ENCODE measurements at places on chromosomes 1 and 21.

- peaks cover 11% of the 10 kb centered on the region for H3K4me1 ChIP-seq
- no peaks in the 10 kb centered on the region for H3K27me3 ChIP-seq
- H3K27ac ChIP-seq, result peak overlapping the region; percentile 75
- no peaks in the 10 kb centered on the region for H3K36me3 ChIP-seq
- peak overlapping the region; percentile 91 for H3K4me3 ChIP-seq
- peak; percentile 80 for DNase-seq
Observed at GRCh38 chr1:84077476-84078107, 66.5 kb upstream of the PRKACB start.

- DNase-seq, result no peak
- no peak overlapping the region for H3K27ac ChIP-seq
- H3K4me3 ChIP-seq, result no peak overlapping the region
- peaks cover 8% of the 10 kb centered on the region for H3K27me3 ChIP-seq
- H3K36me3 ChIP-seq, result no peaks in the 10 kb centered on the region
Observed at GRCh38 chr1:180928331-180929230, 15.9 kb downstream of the KIAA1614 start.

GRCh38 chr1:204442376-204443259, 31.0 kb upstream of the PPP1R15B start:
- no peak overlapping the region for H3K4me3 ChIP-seq
- no peak overlapping the region for H3K27ac ChIP-seq
- no peak for DNase-seq
- no peaks in the 10 kb centered on the region for H3K27me3 ChIP-seq

DNA sequence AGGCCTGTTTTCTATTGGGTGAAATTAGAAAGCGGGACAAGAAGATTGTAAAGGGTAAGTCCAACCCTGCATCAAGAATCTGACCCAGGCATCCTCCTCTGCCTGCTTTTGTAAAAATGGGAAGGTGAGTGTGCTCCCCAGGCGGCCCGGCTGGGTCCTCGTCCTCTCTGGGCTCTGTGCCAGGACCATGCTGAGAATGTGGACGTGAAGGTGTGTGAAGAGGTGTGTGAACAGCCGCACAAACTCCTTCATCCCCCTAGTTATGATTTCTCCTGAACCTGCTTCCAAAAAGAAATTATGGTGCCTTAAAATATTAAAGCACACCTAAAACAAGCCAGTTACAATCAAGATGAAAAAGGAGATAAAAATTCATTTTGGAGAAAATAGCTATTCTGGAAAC, 185.7 kb downstream of the IGSF21 start:
- no peak overlapping the region for H3K27ac ChIP-seq
- no peak overlapping the region for H3K4me3 ChIP-seq
- H3K4me1 ChIP-seq, result no peaks in the 10 kb centered on the region
- no peak for DNase-seq

DNA sequence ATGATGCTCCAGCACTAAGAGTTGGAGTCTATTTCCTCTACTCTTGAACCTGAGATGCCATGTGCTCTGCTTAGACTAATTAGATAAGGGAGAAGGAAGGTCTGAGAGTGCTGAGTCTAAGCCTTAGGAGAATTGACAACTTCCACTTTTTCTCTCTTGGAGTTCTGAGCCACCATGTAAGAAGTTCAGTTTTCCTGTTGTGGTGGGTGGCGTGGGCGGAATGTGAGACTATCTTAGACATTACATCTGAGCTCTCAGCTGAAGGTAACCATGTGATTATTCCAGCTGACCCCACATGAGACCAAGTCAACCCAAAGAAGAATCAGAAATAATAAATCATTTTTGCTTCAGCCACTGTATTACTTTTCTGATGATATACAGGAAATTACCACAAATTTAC, 404.5 kb upstream of the LRRC7 start:
- H3K36me3 ChIP-seq, result no peaks in the 10 kb centered on the region
- H3K27me3 ChIP-seq, result no peaks in the 10 kb centered on the region
- H3K4me3 ChIP-seq, result no peak overlapping the region
- H3K27ac ChIP-seq, result no peak overlapping the region

DNA sequence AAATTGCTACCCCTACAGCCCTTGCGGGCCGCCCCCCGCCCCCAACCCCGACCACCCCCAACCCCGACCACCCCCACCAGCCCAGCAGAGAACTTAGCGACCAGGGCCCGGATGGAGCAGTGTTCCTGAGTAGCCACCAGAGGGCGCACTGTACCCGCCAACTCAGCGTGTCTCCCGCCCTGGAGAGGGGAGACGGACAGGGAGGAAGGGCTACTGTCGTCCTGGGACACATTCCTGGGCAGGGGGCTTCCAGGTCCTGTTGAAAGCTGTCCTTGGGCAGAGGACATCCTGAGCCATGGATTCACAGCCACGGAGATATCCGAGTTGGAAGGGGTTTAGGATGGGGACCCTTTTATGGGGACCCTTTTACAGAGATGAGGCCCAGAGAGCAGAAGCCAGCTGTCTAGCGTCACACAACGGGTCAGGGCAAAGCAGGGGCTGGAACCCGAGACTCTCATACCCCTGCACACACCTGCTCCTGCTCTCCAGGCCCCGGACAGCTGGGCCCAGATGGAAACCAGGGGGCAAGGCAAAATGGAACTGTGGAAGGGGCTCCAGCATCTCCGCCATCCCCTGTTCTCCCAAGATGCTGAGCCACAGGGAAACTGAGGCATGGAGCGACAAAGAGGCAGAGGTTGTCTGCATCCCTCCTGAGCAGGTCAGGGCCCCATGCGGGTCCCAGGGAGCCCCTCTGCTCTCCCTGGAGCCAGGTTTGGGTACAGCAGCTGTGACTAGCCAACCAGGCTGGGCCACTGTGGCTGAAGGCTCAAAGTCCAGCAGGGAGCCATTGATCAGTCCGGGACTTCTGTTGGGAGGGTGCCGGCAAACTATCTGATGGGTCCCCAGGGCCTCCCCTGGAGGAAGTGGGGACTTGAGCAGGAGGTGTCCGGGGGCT, 25.0 kb upstream of the LAPTM5 start:
- peaks cover 45% of the 10 kb centered on the region for H3K4me1 ChIP-seq
- no peak overlapping the region for H3K27ac ChIP-seq
- no peaks in the 10 kb centered on the region for H3K36me3 ChIP-seq
- no peak overlapping the region for H3K4me3 ChIP-seq
- no peaks in the 10 kb centered on the region for H3K27me3 ChIP-seq

DNA sequence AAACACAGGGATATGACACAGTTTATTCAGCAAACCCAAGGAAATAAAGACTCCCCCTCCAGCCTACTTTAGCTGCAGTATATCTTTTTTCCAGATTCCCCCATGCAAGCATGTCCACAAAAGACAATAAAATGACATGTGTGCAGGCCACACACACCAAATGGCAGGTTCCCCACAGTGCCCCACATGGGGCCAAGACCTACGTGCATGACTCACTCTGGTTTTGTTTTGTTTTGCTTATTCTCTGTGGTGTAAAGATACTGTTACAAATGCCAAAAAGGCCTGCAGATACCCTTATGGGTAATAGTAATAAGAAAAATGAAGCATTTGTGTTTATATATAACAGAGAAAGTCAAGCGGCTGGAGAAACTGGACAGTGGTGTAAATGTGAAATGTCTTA, 71.6 kb downstream of the RD3 start:
- H3K27me3 ChIP-seq, result no peaks in the 10 kb centered on the region
- no peak for DNase-seq
- no peak overlapping the region for H3K4me3 ChIP-seq
- H3K36me3 ChIP-seq, result no peaks in the 10 kb centered on the region
- H3K27ac ChIP-seq, result no peak overlapping the region

GRCh38 chr21:42362700-42363099, 3.6 kb downstream of the TFF1 start:
- H3K27ac ChIP-seq, result no peak overlapping the region
- no peak overlapping the region for H3K4me3 ChIP-seq
- H3K27me3 ChIP-seq, result peaks cover 32% of the 10 kb centered on the region
- DNase-seq, result no peak
- H3K36me3 ChIP-seq, result no peaks in the 10 kb centered on the region
- H3K4me1 ChIP-seq, result peaks cover 2% of the 10 kb centered on the region

DNA sequence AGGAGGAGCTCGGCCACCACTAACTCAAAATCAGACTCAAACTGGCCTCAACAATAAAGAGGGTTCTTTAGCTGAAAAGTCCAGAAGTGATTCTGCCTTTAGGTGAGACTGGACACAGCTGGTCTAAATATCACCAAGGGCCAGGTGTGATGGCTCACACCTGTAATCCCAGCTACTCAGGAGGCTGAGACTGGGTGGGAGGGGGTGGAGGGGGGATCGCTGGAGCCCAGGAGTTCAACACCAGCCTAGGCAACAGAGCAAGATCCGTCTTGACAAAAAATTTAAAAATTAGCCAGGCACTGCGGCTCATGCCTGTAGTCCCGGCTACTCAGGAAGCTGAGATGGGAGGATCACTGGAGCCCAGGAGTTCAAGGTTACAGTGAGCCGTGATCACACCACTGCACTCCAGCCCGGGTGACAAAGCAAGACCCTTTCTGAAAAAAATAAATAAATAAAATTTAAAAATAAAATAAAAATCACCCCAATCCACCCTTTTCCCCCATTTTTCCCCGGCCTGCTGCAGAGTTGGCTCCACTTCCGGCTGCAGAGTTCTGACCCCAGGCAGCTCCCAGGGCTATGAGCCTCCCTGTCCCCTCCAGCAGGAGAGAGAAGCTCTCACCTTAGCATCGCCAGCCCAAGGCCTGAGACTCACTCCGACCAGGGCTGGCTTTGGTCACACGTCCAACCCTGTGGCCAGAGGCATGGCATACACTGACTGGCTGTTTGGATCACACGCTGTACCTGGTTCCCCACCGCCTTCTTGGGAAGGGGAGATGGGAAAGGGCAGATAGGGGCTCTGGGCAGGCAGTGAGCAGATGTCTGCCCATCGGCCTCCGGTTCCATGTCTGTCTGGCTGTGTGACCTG, 87.3 kb upstream of the IFFO2 start:
- no peak overlapping the region for H3K27ac ChIP-seq
- DNase-seq, result no peak
- no peaks in the 10 kb centered on the region for H3K36me3 ChIP-seq
- no peaks in the 10 kb centered on the region for H3K4me1 ChIP-seq

GRCh38 chr1:114159941-114160340, 6.3 kb upstream of the SYT6 start:
- no peaks in the 10 kb centered on the region for H3K36me3 ChIP-seq
- no peak overlapping the region for H3K4me3 ChIP-seq
- peaks cover 45% of the 10 kb centered on the region for H3K27me3 ChIP-seq
- no peaks in the 10 kb centered on the region for H3K4me1 ChIP-seq

DNA sequence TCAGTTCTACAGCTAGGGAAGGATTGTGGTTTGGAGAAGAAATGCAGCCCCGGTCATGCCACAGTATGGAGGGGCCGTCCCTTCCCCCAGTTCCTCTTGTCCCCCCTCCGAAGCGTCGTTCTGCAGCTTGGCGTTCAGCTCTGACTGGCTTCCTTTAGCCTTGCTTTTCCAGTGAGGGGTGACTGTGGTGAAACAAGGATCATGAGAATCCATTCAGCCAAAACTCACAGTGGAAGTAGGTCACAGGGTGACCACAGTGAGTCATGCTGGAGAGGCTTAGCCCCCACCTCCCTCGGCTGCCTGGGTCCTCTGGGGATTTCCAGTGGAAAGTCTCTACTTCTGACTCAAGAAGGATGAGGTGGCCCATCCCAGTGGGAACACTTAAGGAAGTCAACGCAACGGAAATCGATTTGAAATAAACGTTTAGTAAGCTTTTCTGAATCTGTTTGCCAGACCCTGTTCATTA, 37.3 kb upstream of the COL6A2 start:
- H3K27me3 ChIP-seq, result peaks cover 47% of the 10 kb centered on the region
- no peak overlapping the region for H3K27ac ChIP-seq
- no peaks in the 10 kb centered on the region for H3K36me3 ChIP-seq
- DNase-seq, result no peak
- H3K4me3 ChIP-seq, result no peak overlapping the region
- H3K4me1 ChIP-seq, result peaks cover 5% of the 10 kb centered on the region

- no peak overlapping the region for H3K27ac ChIP-seq
- H3K27me3 ChIP-seq, result no peaks in the 10 kb centered on the region
- no peaks in the 10 kb centered on the region for H3K4me1 ChIP-seq
- no peak overlapping the region for H3K4me3 ChIP-seq
- peaks cover 3% of the 10 kb centered on the region for H3K36me3 ChIP-seq
Observed at GRCh38 chr1:48442864-48443619, 29.0 kb downstream of the SPATA6 start.

GRCh38 chr1:171911506-171911905, 70.2 kb downstream of the DNM3 start:
- H3K4me1 ChIP-seq, result no peaks in the 10 kb centered on the region
- no peak overlapping the region for H3K4me3 ChIP-seq
- H3K27me3 ChIP-seq, result no peaks in the 10 kb centered on the region
- no peaks in the 10 kb centered on the region for H3K36me3 ChIP-seq

DNA sequence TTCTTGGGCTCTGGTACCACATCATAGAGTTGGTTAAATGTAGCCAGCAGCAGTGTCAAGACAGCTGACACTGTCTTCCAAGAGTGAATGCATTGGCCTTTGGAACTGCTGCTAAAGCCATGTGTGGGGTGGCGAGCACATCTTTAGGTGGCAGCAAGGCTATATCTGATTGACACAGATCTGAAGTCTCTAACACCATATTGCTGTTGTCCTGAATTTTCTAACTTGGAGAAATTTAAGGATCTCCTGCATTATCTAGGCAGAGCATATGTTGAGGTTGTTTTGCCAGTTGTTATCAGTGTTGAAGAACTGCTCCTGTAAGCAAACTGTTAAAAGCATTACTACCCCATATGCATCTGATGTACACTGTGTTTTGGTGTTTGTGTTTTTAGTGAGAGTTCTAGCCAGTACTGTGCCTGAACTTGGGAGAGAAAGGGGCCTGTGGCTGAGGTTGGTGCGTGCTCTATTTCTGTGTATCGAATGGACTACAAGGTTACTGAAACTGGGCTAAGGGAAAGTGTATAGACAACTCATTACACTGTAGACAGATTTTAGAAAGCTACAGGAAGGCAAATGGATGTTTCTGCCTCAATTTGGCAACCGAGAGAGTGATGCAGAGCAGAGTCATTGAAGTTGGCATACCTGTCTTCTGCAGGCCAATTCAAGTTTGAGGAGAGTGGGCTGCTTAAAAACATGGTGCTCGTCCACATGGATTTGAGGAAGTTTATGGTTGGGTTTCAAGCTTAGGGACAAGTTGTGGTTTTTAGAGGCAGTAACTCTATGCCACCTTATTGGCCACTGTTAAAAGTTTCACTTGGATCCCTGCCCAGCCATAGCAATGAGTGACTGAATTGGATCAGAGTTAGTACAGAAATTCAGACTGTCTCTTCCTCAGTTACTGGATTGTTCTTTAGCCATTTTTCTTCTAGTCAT, 16.9 kb downstream of the DYRK3 start:
- H3K27ac ChIP-seq, result no peak overlapping the region
- no peaks in the 10 kb centered on the region for H3K27me3 ChIP-seq
- no peak overlapping the region for H3K4me3 ChIP-seq
- no peak for DNase-seq
- no peaks in the 10 kb centered on the region for H3K36me3 ChIP-seq
- H3K4me1 ChIP-seq, result no peaks in the 10 kb centered on the region

- peaks cover 45% of the 10 kb centered on the region for H3K36me3 ChIP-seq
- no peaks in the 10 kb centered on the region for H3K27me3 ChIP-seq
- no peak for DNase-seq
- H3K4me3 ChIP-seq, result no peak overlapping the region
- peaks cover 59% of the 10 kb centered on the region for H3K4me1 ChIP-seq
Observed at GRCh38 chr1:55195521-55196233, 19.5 kb downstream of the USP24 start.

All from activated B cell treated with CpG ODN at 0.5 μM for 24 hours (primary cell).